RWPE2 (cell line): ENCODE measurements at places on chromosomes 5 and 9.

GRCh38 chr9:98849563-98849962, 42.1 kb downstream of the GALNT12 start:
- no peak for DNase-seq

DNA sequence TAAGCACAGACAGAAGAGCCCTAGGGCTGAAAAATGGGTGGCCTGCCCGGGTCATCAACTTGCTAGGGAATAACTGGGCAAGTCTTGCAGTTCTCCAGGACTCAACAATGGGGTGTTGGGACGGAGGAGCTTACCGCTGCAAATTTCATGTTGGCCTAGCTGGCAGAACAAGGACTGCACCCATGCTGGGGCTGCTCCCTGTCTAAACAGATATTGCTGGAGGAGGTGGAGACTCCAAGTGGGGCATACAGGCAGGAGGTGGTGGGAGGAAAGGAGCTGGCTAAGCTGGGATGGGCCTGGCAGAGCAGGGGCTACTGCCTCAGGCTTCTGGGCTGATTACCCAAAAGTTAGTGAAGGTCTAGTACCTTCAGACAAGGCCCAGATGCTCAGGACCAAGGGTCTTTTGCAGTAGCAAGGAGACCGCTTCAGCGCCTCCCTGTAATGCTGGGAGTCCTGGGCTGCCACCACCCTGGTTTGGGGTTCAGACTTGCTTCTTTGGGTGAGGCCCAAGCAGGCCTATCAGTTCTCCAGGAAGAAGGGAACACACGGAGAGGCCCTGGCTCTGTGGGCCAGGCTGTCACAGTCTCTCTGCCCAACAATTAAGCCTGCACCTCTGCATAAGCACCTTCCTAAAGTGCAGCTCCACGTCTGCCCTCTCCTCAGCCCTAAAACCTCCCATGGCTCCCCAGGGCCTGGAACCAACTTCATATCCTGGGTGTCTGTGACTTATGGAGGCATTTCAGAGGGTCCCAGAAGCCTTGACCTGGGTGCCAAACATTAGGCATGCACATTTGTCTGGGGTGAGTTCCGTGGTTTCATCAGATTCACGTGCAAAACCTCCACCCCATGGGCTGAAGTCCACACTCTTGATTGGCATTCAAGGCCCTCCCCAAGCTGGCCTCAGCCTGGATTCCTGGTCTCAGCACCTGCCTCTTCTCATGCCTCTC, 24.2 kb upstream of the KIF12 start:
- no peak for DNase-seq

DNA sequence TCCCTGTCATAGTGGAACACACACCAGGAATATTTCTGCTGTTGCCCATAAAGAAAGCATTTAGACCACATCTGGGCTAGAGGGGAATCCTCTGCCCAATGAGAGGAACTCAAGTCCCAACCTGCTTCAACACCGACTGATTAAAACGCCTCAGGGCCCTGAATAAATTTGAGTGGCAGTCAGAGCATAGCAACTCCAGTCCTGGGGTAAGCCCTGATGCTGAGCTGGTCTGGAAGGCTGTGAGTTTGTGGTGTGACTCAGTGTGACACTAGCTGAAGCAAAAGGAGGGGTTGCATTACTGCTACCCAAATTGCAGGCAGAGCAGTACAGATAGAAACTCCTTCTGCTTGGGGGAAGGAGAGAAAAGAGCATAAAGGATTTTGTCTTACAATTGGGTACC, 148.3 kb downstream of the PRDM9 start:
- DNase-seq, result no peak

DNA sequence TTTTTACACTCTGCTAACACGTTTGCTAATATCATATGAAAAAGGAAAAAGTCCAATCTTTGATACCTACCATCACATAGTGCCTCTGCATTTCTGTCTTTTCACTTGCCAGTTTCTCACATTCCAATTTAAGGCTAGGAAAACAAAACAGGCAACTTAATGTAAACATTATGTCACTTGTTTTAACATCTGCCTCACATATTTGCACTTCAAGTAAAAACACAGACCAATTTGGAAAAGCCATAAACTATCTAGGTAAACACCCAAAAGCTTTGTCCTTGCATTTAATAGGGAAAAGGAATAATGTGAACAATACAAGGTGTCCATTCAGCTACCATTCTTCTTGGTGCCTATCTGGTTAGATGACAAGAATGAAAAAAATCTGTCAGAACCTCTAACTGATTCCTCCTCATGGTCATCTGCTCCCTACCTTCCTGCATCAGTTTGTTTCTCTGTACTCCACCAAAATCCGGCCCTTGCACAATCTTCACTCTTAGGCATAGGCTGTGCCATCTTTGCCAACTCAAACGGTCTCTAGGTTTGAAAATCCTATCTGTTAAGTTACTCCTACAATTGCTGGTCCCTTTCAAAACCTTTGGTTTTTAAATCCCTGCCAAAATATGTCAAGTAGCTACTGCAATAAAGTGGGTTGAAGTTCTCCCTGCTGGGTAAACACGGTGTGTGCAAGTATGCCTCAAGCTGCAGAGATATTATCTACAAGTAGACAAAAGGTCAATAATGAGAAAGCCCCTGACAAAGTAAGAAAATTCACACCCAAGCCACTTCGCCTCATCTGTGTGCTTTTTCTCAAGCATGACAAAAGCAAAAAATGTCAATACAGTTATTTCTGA, 3.4 kb downstream of the TLE1 start:
- DNase-seq, result no peak

GRCh38 chr9:87787735-87788134, 61.8 kb downstream of the CTSL start:
- DNase-seq, result no peak

DNA sequence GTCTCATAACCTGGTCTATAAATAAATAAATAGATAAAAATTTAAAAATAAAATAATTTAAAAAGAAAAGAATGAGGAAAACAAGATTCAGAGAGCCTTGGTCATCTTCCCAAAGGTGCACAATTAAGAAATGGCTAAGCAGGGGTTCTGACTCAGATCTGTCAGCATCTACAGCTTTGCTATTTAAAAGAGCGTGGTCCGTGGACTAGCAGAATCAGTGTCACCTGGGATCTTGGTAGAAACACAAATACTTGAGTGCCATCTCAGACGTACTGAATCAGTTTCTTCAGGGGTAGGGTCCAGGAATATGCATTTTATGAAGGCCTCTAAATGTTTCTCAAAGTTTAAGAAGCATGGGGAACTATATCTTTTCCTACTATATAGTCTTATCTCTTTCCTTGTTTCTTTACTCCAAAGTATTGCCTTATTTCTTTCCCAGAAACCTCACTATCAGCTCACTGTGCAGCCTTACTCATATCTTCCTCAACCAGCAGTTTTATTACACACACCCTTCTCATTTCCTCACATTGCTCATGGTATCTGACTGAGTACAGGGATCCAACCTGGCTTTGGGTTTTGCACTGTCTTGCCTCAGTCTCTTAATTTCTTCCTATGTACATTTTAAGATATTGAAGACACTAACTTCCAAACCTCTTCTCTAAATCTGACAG, 58.6 kb downstream of the TMC1 start:
- DNase-seq, result no peak

GRCh38 chr9:24035816-24036215, 209.8 kb upstream of the ELAVL2 start:
- no peak for DNase-seq

- peak; percentile 66 for DNase-seq
These were observed 11.5 kb downstream of the SLC6A19 start for GRCh38 chr5:1212881-1213280.

GRCh38 chr5:125043781-125044391, 297.4 kb upstream of the ZNF608 start:
- peak; percentile 92 for DNase-seq

DNA sequence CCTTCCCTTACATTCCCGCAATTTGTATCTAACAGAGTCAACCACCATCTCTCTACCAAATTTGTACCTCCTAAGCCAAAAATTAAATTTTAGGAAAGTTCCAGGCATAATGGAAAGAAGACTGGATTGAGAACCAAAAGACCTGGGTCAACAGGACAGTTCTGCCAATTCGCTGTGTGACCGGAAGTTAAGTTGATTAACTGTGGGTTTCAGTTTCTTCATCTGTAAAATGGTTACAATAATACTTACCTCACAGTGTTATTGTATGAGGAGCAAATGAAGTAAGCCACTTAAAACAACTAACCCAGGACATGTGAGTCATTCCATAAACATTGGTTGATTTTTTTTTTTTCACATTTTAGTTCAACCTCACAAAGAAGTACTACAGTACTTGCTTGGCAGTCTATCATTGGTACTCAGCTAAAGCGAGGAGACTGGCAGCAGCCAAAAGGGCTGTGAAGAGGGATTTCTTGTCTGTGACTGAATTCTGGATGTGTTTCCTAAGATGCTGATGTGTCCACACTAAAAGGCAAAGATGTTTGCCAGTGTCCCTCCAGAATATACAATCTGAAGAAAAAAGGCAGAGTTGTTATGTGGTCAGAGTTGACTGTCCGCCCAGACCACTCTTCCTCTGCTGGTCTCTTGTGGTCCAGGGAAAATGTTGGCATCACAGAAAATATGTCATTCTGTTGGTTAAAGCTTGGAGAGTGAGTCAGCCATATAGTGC, 198.6 kb downstream of the TLE1 start:
- no peak for DNase-seq

DNA sequence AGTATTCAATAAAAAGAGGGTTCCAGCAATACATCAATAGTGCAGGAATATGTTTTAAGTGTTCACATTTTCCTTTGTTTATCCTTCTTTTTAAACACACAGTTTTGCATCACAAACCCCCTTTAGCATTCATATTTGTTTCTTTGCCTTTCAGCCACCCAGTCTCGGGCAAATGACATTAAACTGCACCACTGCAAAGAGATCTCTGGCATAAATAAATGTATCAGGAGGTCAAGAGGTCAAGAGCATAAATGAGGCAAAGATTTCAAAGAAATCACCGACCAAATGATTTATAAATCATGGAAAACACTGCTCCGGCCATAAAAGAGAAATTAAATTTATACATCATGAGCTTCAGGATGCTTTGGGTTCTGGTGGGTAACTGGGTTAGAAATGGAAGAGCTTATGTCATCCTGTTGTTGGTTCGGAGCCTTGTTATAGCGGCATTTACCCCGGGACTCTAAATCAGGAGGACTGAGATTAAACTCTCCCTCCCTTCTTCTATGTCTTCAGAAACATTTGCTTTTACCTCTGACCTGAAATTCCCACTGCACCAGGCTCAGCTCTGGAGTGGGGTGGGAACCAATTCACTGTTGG, 449.6 kb upstream of the CLINT1 start:
- DNase-seq, result no peak

DNA sequence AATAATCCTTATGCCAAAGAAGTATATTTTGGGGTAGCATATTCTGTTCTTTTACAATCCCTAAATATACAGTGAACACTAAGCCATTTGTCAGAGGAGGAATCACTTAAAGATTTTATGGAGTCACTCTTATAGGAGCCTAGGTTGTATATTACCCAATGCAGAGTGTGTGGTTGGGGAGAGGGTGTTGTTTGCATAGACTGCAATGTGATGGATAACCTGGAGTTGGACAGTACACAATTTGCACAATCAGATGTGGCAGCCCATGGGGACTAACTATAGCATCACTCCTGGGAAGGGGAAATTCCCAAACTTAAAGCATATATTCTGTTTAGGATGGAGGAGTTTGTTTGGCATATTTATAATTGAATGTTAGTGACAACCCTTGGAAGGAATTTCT, 9.6 kb upstream of the NDFIP1 start:
- no peak for DNase-seq

GRCh38 chr5:150143350-150144245, 12.0 kb downstream of the PDGFRB start:
- DNase-seq, result peak; percentile 92
